NCI-H1105 (cell line): ENCODE measurements at places on chromosomes 1 and 21.

GRCh38 chr1:18951818-18952391 is 4.6 kb downstream of the IFFO2 start:
- DNase-seq: no peak

- DNase-seq: no peak
Measured at GRCh38 chr1:204619721-204620120, 65.8 kb downstream of the LRRN2 start.

DNA sequence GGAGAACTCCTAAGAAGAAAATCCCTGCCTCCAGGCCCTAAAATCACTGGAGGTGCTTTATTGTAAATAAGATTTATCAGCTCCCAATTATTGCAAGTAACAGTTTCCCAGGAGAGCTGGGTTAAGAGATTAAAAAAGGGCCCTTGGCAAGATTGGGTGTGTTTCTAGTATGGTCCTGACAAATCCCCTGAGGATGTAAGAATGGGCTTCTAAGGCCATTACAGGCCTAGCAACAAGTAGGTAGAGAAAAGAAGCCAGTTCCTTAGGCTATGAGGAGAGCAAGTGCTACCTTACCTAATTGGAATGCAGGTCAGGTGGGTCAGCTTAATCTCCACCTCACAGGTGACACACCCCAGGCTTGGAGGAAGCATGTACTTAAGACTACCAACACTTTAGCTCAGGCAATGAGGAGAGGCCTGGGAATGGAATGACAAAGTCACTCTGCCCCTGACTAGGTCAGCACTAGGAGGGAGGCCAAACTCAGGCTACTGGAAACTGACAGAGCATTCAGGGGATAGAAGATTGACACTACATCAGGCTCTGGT is 6.8 kb upstream of the OTUD7B start:
- no peak for DNase-seq

DNA sequence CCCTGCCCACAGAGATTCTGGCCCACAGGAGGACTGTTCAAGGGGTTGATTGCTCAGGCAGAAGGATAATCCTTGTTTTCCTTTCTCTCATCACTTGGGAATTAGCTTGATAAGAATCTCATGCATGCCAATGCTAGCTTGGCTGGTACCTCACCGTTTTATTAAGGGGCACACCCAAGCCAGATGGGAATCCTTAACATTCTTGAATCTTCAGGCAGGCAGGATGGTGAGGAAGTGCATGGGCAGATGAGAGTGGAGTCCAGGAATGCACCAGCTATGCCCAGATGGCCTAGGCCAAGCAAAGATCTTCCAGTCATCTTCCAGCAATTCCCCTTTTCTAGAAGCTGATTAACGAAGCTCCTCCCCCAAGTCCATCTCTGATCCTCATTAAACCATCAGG is 4.1 kb upstream of the LCE7A start:
- no peak for DNase-seq

DNA sequence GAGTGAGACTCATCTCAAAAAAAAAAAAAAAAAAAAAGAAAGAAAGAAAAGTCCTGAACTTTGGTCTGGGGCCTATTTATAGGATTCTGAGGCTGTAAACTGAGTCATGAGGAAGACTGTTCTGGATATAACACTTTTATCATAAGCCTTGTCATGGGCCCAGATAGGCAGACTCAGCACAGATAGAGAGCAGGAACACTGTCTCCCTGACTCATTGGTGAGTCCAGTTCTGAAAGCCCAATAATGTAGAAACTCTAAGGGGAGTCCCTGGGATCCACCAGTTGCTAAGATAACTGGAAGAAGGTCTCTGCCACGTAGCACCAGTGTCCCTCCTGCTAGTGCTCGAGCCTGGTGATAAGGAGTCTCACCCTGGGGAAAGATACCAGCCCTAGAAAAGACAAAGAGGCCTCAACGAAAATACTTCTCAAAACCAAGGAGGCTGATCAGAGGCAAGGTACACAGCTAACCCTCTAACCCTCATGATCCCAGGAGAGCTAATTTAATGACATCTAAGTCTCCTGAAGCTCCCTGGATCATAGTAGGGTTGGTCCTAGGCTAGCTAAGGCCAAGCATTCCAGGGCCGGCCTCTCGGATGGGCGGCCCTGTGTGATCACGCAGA is 43.5 kb downstream of the LPAR3 start:
- DNase-seq: no peak

DNA sequence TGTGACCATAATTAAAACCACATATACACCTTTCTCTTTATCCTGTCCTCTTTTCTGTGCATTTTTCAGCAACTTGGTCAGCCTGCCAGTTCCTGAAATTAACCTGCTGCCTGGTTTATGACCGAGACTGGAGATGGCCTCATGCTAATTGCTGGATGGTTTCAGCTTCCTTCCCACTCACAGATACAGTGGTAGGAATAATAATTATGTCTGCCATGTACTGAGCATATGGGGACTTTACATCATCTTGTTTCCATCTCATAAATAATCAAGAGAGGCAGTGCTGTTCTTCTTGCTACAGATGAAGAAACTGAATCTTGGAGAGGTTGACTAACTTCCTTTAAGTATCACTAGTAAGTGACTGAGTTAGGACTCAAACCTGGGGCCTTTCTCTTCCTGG is 148.2 kb downstream of the NOS1AP start:
- no peak for DNase-seq
